Activated CD4-positive, alpha-beta memory T cell treated with anti-CD3 and anti-CD28 coated beads, Interleukin-2, amount 10 ng/mL, durations not matched to agents 7 days and 5 days (primary cell): ENCODE measurements at places on chromosomes 3 and 15. TPM values are rescaled to one million over a fixed set of nuclear protein-coding genes. Genes with fewer than 3 reads are reported as not detected.

The BFSP2 gene
- total RNA-seq = 0.55 TPM

The LRRC58 gene
- total RNA-seq = 23.2 TPM

The ZNF80 gene
- 0.28 TPM for total RNA-seq

The DNAJC13 gene
- total RNA-seq = 36.7 TPM

DNA sequence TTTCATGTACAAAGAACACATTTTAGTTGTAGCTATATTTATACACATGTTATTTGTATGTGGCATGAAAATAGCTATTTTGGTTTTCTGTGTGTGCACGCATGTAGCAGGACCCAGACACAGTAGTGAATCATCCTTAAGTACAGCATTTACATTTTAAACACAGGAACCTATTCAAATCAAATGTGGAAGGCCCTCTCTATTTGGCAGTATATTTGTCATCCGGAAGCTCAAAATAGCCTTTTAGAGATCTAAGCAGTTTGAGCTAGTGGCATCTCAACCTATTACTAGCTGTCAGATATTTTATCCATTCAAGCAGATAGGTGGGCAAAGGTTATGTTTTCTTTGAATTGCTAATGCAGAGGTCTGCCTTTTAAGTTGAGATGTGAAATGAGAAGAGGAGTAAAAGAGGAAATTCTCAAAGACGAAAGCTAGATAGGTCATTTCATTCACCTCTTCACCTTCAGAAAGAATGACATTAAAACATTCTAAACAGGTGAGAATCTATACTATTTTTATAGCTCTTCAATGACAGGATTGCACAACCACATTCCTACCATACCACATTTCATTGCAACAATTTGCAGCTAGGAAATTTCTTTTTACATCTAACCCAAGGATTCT lies 46.3 kb upstream of the TIPARP start:
- peaks cover 3% of the 10 kb centered on the region for H3K4me1 ChIP-seq
- no peaks in the 10 kb centered on the region for H3K27me3 ChIP-seq
- DNase-seq = no peak
- H3K36me3 ChIP-seq = no peaks in the 10 kb centered on the region

DNA sequence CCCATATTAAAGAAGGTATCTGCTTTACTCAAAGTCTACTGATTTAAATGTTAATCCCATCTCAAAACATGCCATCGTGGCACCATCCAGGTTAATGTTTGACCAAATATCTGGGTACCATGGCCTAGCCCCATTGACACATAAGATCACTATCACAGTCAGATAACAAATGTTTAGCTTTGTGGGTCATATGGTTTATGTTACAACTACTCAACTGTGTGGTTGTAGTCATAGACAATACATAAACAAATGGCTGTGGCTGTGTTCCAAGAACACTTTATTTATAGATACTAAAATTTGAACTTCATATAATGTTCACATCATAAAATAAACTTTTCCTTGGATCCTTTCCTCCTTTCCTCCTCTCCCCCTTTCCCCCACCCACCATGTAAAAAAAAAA lies 9.8 kb upstream of the SNRPN start:
- H3K36me3 ChIP-seq = no peaks in the 10 kb centered on the region
- H3K4me3 ChIP-seq = no peak overlapping the region
- H3K4me1 ChIP-seq = no peaks in the 10 kb centered on the region
- H3K27ac ChIP-seq = no peak overlapping the region

GRCh38 chr15:33565094-33565493 lies 254.3 kb downstream of the RYR3 start:
- DNase-seq = no peak
- no peak overlapping the region for H3K4me3 ChIP-seq
- H3K4me1 ChIP-seq = no peaks in the 10 kb centered on the region
- H3K36me3 ChIP-seq = no peaks in the 10 kb centered on the region

DNA sequence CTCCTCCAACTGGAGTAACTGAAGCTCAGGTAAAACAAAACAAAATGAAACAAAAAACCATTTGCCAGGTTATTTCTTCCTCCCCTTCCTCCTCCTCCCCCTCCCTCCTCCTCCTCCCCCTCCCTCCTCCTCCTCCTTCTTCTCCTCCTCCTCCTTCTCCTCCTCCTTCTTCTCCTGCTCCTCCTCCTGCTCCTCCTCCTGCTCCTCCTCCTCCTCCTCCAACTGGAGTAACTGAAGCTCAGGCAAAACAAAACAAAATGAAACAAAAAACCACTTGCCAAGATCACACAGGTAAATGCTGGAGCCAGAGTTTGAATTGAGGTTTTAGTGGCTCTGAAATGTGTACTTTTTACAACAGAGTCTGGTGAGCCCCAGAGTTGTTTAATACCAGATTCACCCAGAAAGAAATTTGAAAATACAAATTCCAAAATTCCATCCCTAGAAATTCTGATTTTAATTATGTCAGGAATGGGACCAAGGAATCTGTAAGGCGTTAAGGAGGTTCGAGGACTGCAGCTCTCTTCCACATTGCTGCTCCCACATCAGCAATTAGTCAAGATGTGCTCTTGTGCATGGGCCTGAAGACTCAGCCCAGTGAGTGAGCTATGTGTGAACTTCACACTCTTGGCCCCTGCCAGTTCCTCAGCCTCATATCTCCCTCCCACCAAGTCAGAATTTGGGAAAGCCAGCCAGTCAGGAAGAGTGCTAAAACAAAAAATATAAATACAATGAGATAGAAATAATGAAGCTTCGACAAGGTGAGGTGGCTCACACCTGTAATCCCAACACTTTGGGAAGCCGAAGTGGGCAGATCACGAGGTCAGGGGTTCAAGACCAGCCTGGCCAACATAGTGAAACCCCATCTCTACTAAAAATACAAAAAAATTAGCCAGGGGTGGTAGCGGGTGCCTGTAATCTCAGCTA lies 31.6 kb upstream of the ZNF770 start:
- no peak for DNase-seq
- H3K36me3 ChIP-seq = no peaks in the 10 kb centered on the region
- peaks cover 22% of the 10 kb centered on the region for H3K27me3 ChIP-seq
- H3K4me3 ChIP-seq = no peak overlapping the region
- H3K4me1 ChIP-seq = peaks cover 2% of the 10 kb centered on the region

DNA sequence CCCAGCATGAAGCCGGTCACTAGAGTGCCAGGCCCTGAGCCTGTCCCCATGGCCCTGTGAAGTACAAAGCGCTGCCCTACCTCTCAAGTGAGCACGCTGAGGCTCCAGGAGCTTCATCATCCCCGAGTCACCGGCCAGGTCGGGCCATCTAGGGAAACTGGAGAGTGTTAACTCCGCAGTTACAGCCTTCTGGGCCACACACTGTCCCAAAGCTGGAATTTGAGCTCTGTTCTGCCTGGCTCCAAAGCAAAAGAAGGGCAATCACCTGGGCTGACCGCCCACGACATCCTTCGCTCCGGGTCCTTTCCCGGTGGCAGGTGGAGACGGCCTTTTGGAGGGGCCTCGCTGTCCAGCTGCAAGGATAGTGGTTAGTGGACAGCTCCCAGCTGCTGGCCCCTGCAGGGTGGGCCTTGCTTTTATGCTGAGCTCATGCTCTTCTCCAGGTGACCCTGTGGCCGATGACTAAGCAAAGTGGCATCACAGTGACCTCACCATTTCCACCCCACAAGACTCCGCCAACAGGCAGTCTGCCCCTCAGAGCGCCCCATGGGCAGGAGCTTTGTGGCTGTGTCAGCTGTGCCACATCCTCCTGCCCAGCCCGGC lies 3.5 kb upstream of the MUC4 start:
- H3K27me3 ChIP-seq = peaks cover 8% of the 10 kb centered on the region
- no peak overlapping the region for H3K27ac ChIP-seq
- H3K4me3 ChIP-seq = no peak overlapping the region

GRCh38 chr15:101470548-101471239 lies 18.8 kb downstream of the PCSK6 start:
- H3K4me1 ChIP-seq = peaks cover 6% of the 10 kb centered on the region
- no peak overlapping the region for H3K4me3 ChIP-seq
- DNase-seq = no peak
- H3K36me3 ChIP-seq = peaks cover 5% of the 10 kb centered on the region

- H3K36me3 ChIP-seq = no peaks in the 10 kb centered on the region
- H3K27ac ChIP-seq = no peak overlapping the region
- H3K27me3 ChIP-seq = no peaks in the 10 kb centered on the region
- no peaks in the 10 kb centered on the region for H3K4me1 ChIP-seq
Observed at GRCh38 chr15:98751767-98752166, 103.4 kb downstream of the IGF1R start.

GRCh38 chr15:35953424-35953823 lies 407.5 kb upstream of the DPH6 start:
- no peaks in the 10 kb centered on the region for H3K27me3 ChIP-seq
- H3K4me3 ChIP-seq = no peak overlapping the region
- no peak for DNase-seq
- H3K36me3 ChIP-seq = no peaks in the 10 kb centered on the region
- H3K27ac ChIP-seq = no peak overlapping the region
- no peaks in the 10 kb centered on the region for H3K4me1 ChIP-seq

DNA sequence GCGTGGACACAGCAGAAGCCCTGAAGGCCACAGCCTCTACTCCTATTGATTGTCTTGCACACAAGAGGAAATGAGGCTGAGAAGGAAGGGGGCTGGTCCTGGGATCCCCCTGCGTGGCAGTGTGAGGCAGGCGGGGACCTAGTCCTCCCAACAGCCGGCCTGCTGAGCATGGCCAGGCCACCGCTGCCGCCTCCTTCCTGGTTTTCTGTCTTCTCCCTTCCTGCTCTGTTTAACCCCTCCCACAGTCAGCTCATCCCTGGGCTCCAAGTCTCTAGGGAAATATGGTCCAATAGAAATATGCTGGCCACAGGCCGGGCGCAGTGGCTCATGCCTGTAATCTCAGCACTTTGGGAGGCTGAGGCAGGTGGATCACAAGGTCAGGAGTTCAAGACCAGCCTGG lies 42.1 kb upstream of the HES1 start:
- H3K27me3 ChIP-seq = peaks cover 4% of the 10 kb centered on the region
- no peak overlapping the region for H3K4me3 ChIP-seq
- DNase-seq = no peak
- peaks cover 41% of the 10 kb centered on the region for H3K4me1 ChIP-seq

GRCh38 chr3:178505832-178506231 lies 30.4 kb upstream of the KCNMB2 start:
- H3K4me3 ChIP-seq = no peak overlapping the region
- H3K27ac ChIP-seq = no peak overlapping the region
- no peak for DNase-seq
- no peaks in the 10 kb centered on the region for H3K4me1 ChIP-seq
- H3K36me3 ChIP-seq = no peaks in the 10 kb centered on the region
- H3K27me3 ChIP-seq = no peaks in the 10 kb centered on the region

DNA sequence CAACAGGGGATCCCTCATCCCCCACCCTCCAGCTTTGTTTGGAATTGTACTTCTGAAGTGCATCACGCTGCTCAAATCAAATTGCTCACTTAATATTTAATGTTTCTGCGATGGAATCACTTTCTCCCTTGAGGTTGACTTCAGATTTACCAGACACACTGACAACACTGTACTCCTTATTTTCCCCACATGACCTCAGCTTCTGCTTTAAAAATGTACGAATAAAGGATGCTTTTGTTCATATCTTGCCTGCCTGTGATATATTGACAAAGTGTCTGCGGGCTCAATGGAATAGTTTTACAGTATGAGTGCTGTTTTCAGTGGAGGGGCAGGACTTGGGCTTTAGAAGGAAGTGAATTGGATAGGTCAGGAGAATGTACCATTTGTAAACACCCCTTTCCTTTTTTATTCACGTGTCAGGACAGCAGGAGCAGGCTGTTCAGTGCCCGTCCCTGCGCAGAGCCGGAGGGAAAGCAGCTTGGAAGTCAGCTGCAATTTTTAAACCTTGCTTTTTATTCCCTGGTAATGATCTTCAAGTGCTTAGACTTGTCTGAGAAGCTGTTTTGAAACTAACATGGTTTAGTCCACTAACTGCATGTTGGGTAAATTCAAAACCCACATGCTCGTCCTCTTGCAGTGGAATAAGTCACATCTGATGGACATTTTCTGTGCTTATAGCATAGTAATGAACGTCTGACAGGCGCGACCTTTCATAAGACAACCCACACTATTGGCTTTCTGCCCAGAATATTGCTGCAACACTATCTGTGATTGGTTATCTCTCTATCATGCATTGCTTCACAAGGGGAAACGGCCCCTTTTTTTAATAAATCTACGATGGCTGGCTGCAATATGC lies 29.9 kb downstream of the MBNL1 start:
- peak overlapping the region; percentile 67 for H3K27ac ChIP-seq
- peak overlapping the region; percentile 56 for H3K4me3 ChIP-seq
- DNase-seq = peak; percentile 44
- peaks cover 69% of the 10 kb centered on the region for H3K4me1 ChIP-seq
- no peaks in the 10 kb centered on the region for H3K27me3 ChIP-seq
- H3K36me3 ChIP-seq = peaks cover 53% of the 10 kb centered on the region

DNA sequence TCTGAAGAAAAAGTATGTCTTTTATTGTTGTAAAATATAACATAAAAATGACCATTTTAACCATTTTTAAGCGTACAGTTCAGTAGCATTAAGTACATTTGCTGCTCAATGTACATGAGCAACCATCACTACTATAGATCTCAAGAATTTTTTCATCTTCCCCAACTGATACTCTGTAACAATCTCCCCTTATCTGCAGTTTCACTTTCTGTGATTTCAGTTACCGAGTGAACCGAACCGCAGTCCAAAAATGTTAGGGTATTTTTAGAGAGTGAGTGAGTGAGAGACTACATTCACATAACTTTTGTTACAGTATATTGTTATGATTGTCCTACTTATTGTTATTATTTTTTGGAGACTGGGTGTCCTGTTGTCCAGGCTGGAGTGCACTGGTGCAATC lies 9.0 kb upstream of the SLC25A26 start:
- H3K4me1 ChIP-seq = no peaks in the 10 kb centered on the region
- DNase-seq = no peak
- H3K4me3 ChIP-seq = no peak overlapping the region
- H3K36me3 ChIP-seq = no peaks in the 10 kb centered on the region
- no peak overlapping the region for H3K27ac ChIP-seq

DNA sequence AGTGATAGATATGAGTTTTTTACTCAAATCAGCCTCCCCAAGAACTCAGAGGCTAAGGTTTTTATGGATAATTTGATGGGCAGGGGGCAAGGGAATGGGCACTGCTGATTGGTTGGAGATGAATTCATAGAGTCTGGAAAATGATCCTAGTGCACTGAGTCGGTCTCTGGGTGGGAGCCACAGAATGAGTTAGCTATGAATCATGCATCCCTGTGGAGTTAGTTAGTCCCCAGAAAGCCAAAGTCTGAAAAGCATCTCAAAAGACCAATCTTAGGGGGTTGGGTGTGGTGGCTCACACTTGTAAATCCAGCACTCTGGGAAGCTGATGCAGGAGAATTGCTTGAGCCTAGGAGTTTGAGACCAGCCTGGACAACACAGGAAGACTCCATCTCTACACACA lies 516.1 kb downstream of the AGBL1 start:
- no peak overlapping the region for H3K27ac ChIP-seq
- no peaks in the 10 kb centered on the region for H3K36me3 ChIP-seq
- no peaks in the 10 kb centered on the region for H3K27me3 ChIP-seq
- no peak overlapping the region for H3K4me3 ChIP-seq

- H3K4me3 ChIP-seq = no peak overlapping the region
- no peaks in the 10 kb centered on the region for H3K36me3 ChIP-seq
- H3K27ac ChIP-seq = no peak overlapping the region
Observed at GRCh38 chr3:195448205-195448875, 5.5 kb upstream of the ACAP2 start.

- H3K27me3 ChIP-seq = no peaks in the 10 kb centered on the region
- no peak overlapping the region for H3K27ac ChIP-seq
- no peak overlapping the region for H3K4me3 ChIP-seq
- no peaks in the 10 kb centered on the region for H3K4me1 ChIP-seq
Observed at GRCh38 chr3:117201901-117202774, 492.6 kb downstream of the TUSC7 start.
